Thoracic aorta (tissue), 2 donors: ENCODE measurements at places on chromosomes 2 and 18.

- H3K4me3 ChIP-seq, result no peak overlapping the region
- H3K4me1 ChIP-seq, result no peaks in the 10 kb centered on the region
- H3K27ac ChIP-seq, result no peak overlapping the region
- H3K36me3 ChIP-seq, result no peaks in the 10 kb centered on the region
- H3K27me3 ChIP-seq, result no peaks in the 10 kb centered on the region
Observed at GRCh38 chr18:39259736-39260135, 1694.1 kb upstream of the CELF4 start.

- no peaks in the 10 kb centered on the region for H3K4me1 ChIP-seq
- no peak overlapping the region for H3K27ac ChIP-seq
- H3K36me3 ChIP-seq, result no peaks in the 10 kb centered on the region
- DNase-seq, result no peak
- no peaks in the 10 kb centered on the region for H3K27me3 ChIP-seq
Observed at GRCh38 chr18:30991397-30991796, 51.1 kb downstream of the DSC3 start.

- H3K4me1 ChIP-seq, result no peaks in the 10 kb centered on the region
- no peak overlapping the region for H3K4me3 ChIP-seq
- H3K27ac ChIP-seq, result no peak overlapping the region
- peaks cover 16% of the 10 kb centered on the region for H3K36me3 ChIP-seq
- DNase-seq, result no peak
Observed at GRCh38 chr2:159445307-159445706, 158.8 kb upstream of the WDSUB1 start.

DNA sequence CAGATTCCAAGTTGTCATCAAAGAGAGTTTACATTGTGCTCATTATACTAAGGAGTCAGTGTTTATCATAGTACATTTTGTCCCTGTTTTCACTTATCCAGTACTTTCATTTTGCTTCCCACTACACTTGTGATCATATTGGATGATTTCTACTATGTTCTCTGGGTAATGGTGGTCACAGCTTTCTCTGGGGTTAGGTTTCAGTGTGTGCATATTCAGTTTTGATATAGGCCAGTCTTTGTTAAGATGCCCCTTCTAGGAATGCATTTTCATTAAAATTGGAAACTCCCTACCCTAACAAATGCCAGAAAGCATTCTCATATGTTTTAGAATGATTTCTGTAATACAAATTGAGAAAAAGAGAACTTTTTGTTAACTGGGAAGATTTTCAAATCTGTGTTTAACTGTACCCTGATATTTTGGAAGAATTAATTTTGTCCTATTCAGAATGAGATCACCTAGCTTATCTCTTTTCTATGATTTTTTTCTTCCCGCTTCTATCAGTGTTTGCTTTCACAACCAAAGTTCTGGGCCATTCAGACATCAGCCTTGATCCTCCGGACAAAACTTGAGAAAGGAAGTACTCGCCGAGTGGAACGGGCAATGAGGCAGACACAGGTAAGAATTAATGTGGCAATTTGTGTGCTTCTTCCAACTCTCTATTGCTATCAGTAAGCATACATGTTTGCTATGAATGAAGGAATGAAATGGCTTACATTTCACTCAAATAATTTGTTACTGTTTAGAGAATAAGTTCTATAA is 74.6 kb downstream of the TTC27 start:
- H3K36me3 ChIP-seq, result no peaks in the 10 kb centered on the region
- no peak for DNase-seq
- H3K4me3 ChIP-seq, result peak overlapping the region; percentile 33
- peak overlapping the region; percentile 24 for H3K27ac ChIP-seq
- H3K4me1 ChIP-seq, result peaks cover 2% of the 10 kb centered on the region

GRCh38 chr2:85635011-85635410 is 19.0 kb downstream of the USP39 start:
- H3K4me3 ChIP-seq, result no peak overlapping the region
- H3K4me1 ChIP-seq, result no peaks in the 10 kb centered on the region
- H3K27me3 ChIP-seq, result no peaks in the 10 kb centered on the region
- no peak overlapping the region for H3K27ac ChIP-seq

- H3K27ac ChIP-seq, result no peak overlapping the region
- H3K36me3 ChIP-seq, result no peaks in the 10 kb centered on the region
- H3K27me3 ChIP-seq, result no peaks in the 10 kb centered on the region
Observed at GRCh38 chr2:146579147-146579930, 1265.5 kb upstream of the ACVR2A start.

- peaks cover 14% of the 10 kb centered on the region for H3K36me3 ChIP-seq
- H3K4me3 ChIP-seq, result peak overlapping the region; percentile 77
- H3K27ac ChIP-seq, result peak overlapping the region; percentile 98
- no peaks in the 10 kb centered on the region for H3K27me3 ChIP-seq
- DNase-seq, result no peak
- H3K4me1 ChIP-seq, result peaks cover 33% of the 10 kb centered on the region
Observed at GRCh38 chr2:27079233-27080139, 1.1 kb downstream of the EMILIN1 start.

GRCh38 chr2:121736462-121737336 is at the start of gene NIFK:
Gene NIFK (minus strand): TSS chr2:121736875. CDS start chr2:121736850, 25 bp downstream.
- H3K4me1 ChIP-seq, result peaks cover 18% of the 10 kb centered on the region
- H3K4me3 ChIP-seq, result peak within 1 kb of the TSS; percentile 100
- H3K36me3 ChIP-seq, result no peaks in the 10 kb centered on the region
- H3K27ac ChIP-seq, result peak within 1 kb of the TSS; percentile 84
- DNase-seq, result peak; percentile 96
- no peaks in the 10 kb centered on the region for H3K27me3 ChIP-seq

DNA sequence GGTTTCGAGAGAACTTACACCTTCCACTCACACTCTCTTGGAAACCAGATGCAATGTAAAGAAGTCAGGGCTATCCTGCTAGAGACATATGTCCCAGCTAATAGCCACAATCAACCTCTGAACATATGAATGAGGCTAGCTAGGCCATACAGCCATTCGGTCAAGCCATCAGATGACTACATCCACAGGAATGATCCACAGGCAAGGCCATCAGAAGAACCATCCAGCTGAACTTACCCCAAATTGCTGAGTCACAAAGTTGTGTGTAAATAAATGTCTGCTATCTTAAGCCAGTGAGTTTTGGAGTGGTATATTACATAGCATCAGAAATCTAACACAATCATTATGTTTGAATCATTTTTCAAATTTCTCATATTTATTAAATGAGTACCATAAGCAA is 5.2 kb upstream of the SPAST start:
- H3K27me3 ChIP-seq, result no peaks in the 10 kb centered on the region
- no peak for DNase-seq
- no peaks in the 10 kb centered on the region for H3K36me3 ChIP-seq

- H3K27me3 ChIP-seq, result no peaks in the 10 kb centered on the region
- DNase-seq, result no peak
- no peak overlapping the region for H3K4me3 ChIP-seq
- no peak overlapping the region for H3K27ac ChIP-seq
- H3K36me3 ChIP-seq, result no peaks in the 10 kb centered on the region
Observed at GRCh38 chr18:10099539-10100140, 185.8 kb downstream of the VAPA start.

DNA sequence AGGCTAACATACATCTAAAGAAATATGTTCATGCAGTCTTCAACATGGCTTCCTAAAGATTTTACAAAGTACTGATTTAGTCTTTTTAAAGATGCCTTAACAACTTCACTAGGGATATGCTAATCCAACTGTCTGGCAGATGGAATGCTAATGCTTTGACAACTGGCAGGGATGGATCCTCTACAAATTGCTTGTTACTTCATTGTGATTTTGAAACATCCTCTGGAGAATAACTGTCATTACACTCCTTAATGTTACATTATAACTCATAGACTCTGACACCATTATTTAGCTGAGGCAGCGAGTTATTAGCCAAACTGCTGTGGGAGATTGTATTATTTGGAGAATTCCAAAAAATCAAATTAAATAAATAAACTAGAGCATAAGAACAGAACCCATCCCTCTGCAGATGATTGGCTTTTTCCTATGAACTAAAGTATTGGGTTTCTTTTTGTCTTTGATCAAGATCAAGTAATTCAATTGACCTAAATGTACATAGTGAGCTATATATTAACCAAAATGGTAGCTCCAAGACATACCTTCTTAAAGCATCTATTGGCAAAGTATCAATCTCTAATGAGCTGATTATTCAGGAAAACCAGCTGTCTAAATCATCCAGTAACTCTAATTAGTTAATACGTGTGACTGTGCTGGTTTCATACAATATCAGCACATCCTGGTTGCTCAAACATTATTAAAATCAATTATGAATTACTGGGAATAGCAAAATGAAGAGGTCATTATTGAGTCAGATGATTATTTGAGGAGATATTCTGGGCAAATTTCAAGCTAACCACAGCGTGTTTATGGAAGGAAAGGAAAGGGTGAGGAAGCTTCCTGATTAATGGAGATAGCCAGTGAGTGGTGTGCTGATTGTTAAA is 321.3 kb upstream of the TFPI start:
- H3K27me3 ChIP-seq, result no peaks in the 10 kb centered on the region
- no peak overlapping the region for H3K27ac ChIP-seq
- peaks cover 5% of the 10 kb centered on the region for H3K4me1 ChIP-seq
- H3K4me3 ChIP-seq, result no peak overlapping the region

GRCh38 chr2:172168917-172169346 is 66.2 kb upstream of the DLX2 start:
- no peak overlapping the region for H3K4me3 ChIP-seq
- H3K4me1 ChIP-seq, result no peaks in the 10 kb centered on the region
- H3K36me3 ChIP-seq, result no peaks in the 10 kb centered on the region
- no peaks in the 10 kb centered on the region for H3K27me3 ChIP-seq
- DNase-seq, result no peak

DNA sequence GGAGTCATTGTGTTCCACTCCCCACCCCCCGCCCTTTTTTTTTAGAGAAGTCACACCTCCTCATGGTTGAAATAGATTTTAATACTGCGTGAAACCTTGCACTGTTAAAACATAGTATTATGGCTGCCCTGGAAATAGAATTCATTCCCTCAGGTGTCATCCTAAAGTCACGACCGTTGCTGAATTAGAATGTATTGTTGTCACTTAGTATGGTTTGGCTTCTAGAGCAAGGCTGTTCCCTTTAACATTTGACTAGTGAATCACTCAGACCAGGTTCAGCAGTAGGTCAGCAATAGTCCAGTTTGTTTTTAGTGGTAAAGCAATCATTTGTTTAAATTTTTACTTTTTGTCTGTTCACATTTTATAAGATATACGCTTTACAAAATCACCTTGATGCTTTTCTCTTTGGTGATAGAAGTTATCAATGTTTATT is 1.2 kb downstream of the BABAM2 start:
- peaks cover 14% of the 10 kb centered on the region for H3K4me1 ChIP-seq
- H3K27ac ChIP-seq, result peak overlapping the region; percentile 83
- no peaks in the 10 kb centered on the region for H3K27me3 ChIP-seq
- H3K4me3 ChIP-seq, result peak overlapping the region; percentile 80

DNA sequence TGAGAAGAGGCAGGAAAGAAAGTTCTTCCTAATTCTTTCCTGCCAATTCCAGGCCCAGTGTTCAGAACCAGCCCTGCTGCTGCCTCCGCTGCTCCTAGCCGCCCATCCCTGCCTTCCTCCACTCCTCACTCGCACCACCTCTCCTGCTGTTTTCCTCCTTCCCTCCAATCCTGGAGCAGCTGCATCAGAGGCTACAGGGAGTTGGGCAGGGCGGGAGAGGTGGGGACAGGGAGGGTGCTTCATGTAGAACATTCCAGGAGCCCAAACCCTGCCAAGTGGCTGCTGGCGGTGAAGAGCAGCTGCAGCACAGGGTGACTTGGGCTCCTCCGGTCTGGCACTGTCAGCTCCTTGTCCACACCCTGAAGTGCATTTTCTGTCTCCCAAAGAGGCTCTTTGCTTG is 176.3 kb downstream of the TNS1 start:
- no peak for DNase-seq
- H3K4me3 ChIP-seq, result no peak overlapping the region
- H3K4me1 ChIP-seq, result peaks cover 36% of the 10 kb centered on the region
- H3K27me3 ChIP-seq, result no peaks in the 10 kb centered on the region
- peak overlapping the region; percentile 62 for H3K27ac ChIP-seq
- peaks cover 76% of the 10 kb centered on the region for H3K36me3 ChIP-seq

GRCh38 chr18:7902399-7902839 is 335.3 kb downstream of the PTPRM start:
- H3K27ac ChIP-seq, result no peak overlapping the region
- H3K4me1 ChIP-seq, result peaks cover 28% of the 10 kb centered on the region
- no peak overlapping the region for H3K4me3 ChIP-seq
- no peaks in the 10 kb centered on the region for H3K36me3 ChIP-seq

- no peak for DNase-seq
- H3K27me3 ChIP-seq, result no peaks in the 10 kb centered on the region
- no peaks in the 10 kb centered on the region for H3K4me1 ChIP-seq
- H3K36me3 ChIP-seq, result peaks cover 15% of the 10 kb centered on the region
Observed at GRCh38 chr2:241017228-241017940, 19.0 kb downstream of the SNED1 start.

DNA sequence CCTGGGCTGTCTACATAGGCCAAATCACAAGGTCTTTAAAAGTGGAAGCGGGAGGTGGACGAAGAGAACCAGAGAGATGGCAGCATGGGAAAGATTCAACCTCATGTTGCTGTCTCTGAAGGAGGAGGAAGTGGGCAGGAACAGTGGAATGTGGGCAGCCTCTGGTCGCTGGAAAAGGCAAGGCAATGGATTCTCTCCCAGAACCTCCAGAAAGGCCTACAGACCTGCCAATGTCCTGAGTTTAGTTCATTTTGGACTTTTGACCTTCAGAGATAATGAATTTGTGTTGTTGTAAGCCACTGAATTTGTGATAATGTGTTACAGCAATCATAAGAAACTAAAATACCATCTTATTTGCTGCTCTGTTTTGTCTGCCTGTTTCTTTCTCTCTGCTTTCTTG is 122.5 kb downstream of the RNF152 start:
- no peak overlapping the region for H3K27ac ChIP-seq
- peaks cover under 1% of the 10 kb centered on the region for H3K4me1 ChIP-seq
- H3K4me3 ChIP-seq, result no peak overlapping the region
- H3K27me3 ChIP-seq, result no peaks in the 10 kb centered on the region
- H3K36me3 ChIP-seq, result no peaks in the 10 kb centered on the region
- DNase-seq, result no peak

DNA sequence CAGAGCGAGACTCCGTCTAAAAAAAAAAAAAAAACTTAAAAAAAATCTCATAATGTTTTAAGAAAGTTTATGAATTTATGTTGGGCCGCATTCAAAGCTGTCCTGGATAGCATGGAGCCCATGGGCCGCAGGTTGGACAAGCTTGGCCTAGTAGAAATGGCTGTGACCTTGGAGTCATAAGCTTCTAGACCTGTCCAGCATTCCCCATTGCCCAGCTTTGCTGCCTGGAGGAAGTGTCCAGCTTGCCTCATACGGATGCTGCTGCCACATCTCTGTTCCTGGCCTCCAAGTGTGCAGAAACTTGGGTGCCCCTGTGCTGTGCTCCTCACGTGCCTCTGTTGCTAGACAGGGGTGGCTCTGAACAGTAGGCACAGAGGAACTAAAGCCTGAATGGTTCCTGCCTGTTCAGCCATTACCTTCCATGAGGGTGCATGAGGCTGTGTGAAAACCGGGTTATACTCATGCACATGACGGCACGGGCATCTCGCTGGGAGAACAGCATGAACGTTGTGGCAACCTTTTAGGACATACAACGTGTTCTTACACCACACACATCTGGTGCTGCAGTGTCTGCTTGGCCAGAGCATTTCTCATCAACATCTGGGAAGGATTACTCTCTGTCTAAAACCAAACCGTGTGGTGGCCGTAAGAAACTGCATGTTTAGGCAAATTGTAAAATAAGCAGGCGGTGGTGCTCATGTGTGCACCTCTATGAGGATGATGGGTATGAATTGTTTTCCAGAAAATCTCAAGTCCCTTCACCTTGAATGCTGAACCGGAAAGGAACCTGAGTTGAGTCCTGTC is 38.2 kb downstream of the FHOD3 start:
- H3K4me1 ChIP-seq, result no peaks in the 10 kb centered on the region
- DNase-seq, result no peak
- H3K4me3 ChIP-seq, result no peak overlapping the region
- no peaks in the 10 kb centered on the region for H3K36me3 ChIP-seq
- no peaks in the 10 kb centered on the region for H3K27me3 ChIP-seq
